ENCODE measurements at places on chromosomes 6 and 20.
A peak's percentile ranks its signal among the peaks of the same experiment; 100 is the strongest.

GRCh38 chr6:109081516-109082187 lies 13.0 kb downstream of the SESN1 start:
- DNase-seq = no peak

DNA sequence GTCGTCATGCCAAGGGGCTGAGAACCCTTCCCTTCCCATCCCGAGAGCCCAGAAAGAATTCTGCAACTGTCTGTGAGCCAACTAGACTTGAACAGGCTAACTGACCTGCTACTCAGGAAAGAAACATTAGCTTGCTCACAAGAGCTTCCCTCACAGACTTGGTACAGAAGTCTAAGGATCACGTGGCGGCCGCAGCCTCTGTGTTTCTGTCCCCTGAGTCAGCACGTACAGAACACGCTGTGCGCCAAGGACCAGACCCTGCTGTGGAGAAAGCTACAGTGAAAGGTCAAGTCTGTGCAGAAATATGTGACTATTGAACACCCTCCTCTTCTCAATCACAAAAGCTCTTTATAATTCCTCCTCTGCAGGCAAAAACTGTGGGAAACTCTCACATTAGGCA lies 151.3 kb upstream of the QKI start:
- DNase-seq = no peak

DNA sequence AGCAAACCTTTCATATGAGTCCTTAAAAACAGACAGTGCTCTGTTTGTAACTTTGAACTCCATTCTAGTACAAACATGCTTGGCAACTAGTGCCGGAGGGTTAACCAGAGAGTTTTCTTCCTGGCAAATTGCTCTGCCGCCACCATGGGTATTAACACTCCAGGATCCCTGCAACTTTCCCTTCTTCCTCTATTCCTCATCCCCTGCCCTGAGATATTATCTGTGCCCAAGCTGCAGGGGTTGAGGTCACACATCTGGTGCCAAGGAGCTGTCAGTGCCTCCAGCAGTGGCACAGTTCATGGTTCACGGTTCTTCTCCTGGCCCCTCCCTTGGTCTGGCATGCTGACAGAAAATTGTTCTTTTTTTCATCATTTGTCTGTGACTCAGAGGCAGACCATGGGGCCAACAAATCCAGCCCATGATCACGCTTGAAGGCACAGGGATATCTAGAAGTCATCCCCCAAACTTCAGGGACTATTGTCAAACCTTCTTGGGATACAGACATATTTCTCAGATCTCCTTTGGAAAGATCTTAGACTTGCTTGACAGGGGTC lies 77.5 kb downstream of the ATXN1 start:
- peak; percentile 37 for DNase-seq

DNA sequence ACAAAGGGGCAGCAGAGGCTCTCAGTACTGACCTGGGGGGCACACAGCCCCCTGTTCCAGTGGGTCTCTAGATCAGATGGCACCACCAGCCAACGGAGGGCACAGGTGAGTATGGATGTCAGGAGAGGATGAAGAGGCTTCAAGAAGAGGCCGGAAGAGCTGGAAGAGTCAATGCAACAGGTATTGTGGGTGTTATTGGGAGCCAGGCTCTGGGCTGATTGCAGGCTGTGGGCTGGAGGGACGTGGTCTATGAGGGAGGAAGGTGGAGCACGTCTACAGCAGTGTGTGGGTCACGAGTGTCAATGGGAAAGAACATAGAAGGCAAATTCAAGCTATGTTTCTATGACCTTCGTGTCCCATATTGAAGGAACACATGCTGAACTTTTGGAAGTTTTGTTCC lies 18.8 kb upstream of the TAGAP start:
- DNase-seq = no peak

DNA sequence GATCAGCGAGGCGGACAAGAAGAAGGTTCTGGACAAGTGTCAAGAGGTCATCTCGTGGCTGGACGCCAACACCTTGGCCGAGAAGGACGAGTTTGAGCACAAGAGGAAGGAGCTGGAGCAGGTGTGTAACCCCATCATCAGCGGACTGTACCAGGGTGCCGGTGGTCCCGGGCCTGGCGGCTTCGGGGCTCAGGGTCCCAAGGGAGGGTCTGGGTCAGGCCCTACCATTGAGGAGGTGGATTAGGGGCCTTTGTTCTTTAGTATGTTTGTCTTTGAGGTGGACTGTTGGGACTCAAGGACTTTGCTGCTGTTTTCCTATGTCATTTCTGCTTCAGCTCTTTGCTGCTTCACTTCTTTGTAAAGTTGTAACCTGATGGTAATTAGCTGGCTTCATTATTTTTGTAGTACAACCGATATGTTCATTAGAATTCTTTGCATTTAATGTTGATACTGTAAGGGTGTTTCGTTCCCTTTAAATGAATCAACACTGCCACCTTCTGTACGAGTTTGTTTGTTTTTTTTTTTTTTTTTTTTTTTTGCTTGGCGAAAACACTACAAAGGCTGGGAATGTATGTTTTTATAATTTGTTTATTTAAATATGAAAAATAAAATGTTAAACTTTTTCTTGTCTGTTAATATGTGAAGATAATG lies 2.2 kb downstream of the HSPA1B start:
- peak; percentile 35 for DNase-seq

DNA sequence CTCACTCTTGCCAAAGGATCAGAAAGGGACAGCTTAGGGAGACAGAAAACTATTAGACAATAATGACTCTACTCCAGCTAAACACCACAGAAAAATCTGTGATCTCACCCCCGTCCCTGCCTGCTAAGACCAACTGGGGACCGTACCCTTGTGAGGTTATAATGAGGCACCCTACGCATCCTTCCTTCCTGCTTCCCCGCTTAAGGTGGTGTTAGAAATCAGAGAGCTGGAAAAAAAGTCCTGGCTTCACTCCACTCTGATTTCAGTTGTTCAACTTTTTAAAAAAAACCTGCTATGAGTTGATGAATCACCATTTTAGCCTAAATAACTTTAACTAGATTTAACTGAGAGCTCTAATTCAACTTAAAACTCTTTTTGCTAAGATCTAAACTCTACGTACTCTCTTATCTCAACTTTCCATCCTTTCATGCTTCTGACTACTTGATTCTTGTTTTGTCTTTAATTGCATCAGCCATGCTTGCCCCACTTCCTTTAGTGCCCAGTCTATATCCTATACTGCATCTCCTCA lies 35.8 kb upstream of the TMEM14A start:
- no peak for DNase-seq

DNA sequence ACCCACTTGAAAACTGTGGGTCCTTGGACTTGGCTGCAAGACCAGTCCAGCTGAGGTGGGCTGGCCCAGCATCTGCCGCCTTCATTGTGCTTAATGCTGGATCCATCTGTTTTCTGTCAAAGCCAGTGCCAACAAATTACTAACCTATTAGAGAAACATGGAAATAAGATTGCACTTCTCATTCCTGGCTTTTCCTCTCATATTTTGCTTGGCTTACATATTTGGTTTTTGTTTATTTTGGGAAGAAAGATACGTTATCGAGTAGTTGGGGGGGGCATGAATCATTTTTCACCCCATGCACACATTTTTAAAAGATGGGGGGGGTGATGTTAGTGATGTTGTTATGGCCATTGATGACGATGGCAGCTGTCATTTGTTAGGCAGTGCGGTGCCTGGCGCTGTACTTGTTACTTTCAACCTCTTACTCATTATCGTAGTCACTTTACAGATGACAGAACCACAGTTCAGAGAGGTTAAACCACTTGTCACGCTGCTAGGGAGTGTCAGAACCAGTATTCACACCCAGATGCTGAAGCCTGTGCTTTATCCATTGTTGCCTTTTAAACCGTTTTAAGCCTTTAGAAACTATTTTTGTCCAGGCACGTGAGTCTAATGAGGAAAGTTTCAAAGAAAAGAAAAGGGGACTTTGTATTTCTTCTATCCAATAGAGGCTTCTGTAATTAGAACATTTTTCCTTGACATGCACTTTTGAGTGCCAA lies 180.0 kb downstream of the TMEM242 start:
- peak; percentile 50 for DNase-seq

- DNase-seq = peak; percentile 42
Measured at GRCh38 chr6:56335726-56336125, 88.3 kb upstream of the COL21A1 start.

GRCh38 chr6:112215488-112216284 lies 38.7 kb downstream of the LAMA4 start:
- no peak for DNase-seq

DNA sequence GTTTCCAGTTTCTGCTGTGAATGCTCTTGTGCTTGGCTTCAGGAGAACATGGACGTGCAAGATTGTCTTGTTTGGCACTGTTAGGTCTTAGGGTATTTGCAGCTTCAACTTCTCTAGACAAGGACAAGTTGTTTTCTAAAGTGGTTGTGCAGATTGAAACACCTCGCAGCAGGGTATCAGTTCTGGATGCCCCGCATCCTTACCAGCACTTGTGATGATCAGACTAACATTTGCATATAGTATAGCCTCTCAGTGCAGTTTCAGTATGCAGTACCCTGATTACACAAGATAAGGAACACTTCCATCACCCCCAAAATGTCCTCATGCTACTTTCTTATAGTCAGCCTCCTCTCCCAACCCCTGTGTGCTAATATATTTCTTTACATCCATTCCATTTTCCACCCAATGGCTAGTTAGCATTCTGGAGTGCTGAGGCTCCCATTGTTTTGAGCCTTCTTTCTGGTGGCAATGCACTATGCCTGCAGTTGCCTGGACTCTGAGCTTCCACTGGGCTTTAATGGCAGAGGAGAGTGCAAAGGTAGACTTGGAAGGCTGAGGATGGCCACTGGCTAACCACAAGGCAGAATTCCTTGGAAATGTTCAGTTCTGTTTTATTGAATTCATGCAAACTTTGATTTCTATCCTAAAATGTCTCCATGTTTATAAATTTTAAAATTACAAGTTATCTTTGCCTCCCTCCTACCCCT lies 35.4 kb downstream of the KIF3B start:
- no peak for DNase-seq

DNA sequence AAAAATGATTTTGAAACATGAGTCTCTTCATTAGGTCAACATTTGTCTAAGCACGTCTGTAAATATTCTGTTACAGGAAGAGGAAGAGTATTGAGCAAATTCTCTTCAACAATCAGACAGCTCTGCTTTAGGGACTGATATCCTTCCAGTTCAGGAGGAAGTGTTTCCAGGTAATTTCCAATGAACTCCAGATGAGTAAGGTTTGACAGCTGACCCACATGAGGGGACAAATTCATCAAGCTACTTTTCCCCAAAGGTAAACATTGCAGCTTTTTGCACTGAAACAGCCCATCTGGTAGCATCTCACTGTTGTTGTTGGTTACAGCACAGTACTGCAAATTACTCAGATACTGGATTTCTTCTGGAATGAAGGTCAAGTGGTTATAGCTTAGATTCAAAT lies 18.1 kb downstream of the ENPP1 start:
- no peak for DNase-seq

GRCh38 chr20:56433880-56434255 lies 21.8 kb downstream of the CASS4 start:
- DNase-seq = peak; percentile 66

DNA sequence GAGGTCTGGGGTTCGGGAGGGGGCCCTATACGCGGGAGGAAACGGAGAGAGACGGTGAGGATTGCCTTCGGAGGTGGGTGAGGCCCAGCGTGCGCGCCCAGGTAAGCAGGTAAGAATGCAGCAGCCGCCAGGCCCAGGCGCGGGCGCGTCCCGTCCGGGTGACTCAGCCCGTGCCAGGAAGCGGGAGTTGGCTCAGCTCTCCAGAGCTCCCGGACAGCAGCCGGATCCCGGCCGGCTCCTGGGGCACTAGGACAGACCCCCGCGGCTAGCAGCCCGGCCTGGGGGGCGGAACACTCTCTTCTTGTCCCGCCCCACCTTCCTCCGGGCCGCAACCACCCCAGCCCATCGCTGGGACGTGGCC lies 1.5 kb upstream of the MDFI start:
- DNase-seq = no peak

DNA sequence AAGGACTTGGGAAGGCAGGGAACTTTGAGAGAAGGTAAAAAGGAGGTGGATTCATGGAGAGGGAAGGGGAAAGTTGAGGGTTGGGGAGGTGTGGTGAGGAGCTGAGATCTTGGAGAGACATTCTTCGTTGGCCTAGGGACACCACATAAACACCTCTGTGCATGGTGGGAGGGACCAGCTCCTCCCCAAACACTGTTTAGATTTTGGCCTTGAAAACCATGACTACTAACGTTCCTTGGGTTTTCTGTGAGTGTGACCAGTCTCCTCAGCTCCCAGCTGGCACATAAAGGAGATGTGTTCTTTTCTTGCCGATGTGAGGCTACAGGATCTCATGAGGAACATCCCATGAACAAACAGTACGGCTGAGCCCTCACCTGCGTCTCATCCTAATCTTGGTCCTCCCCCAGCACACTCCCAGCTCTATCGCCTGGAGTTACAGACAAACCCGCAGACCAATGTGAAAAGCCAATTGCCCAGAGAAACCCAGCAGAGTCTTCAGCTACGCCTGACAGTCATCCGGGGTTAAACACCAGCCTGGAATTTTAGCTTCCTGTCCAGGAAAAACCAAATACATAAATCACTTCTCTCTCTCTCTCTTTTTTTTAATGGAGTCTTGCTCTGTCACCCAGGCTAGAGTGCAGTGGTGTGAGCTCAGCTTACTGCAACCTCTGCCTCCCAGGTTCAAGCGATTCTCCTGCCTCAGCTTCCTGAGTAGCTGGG lies 22.0 kb upstream of the DDR1 start:
- no peak for DNase-seq

GRCh38 chr6:45970326-45970725 lies 45.3 kb downstream of the CLIC5 start:
- DNase-seq = no peak

DNA sequence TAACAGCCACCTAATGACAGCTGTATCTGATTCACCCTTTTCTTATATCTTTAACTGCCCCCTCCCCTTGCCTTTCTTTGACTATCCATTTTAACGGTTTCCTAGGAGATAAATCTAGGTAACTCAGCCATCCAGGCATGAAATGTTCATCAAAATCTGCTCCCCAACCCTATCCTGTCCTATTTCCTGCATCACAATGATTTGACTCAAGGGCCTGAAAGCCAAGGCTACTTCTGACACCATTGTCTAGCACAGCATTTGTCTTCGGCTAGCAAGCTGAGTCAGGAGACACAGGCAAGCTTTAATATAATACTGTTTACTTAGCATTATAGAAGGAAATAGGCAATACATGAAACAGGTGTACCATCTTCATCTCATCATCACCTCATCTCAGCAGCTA lies 31.6 kb upstream of the MANEA start:
- no peak for DNase-seq

DNA sequence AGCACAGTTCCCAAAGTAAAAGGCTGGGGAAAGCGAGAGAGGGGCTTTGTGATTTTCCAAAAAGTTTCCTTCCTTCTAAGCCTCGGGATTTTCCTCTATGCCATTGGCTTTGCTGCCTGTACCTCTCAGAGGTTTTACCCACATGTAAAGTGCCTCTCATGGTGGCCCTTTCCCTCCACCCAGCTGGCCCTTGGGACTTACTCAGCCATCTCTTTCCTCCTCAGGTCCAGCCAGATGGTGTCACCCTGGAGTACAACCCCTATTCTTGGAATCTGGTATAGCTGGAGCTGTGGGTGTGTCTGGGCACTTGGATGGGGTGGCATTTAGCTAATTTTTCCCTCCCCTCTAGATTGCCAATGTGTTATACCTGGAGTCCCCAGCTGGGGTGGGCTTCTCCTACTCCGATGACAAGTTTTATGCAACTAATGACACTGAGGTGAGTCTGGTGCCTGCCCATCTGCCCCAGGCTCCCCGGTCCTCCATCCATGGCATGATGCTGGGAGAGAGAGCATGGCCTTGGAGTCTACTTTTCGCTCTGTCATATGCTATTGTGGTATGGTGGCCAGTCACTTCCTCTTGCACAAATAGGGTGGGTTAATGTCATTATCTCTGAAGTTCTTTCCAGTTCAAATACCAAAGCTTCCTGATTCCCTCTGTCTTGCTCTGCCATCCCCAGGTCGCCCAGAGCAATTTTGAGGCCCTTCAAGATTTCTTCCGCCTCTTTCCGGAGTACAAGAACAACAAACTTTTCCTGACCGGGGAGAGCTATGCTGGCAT lies 1.1 kb downstream of the CTSA start:
- peak; percentile 73 for DNase-seq

All from GM03348 (cell line).